Inflammatory macrophage treated with lipopolysaccharide for 4 hours (primary cell): ENCODE measurements at places on chromosomes 5 and 9.

DNA sequence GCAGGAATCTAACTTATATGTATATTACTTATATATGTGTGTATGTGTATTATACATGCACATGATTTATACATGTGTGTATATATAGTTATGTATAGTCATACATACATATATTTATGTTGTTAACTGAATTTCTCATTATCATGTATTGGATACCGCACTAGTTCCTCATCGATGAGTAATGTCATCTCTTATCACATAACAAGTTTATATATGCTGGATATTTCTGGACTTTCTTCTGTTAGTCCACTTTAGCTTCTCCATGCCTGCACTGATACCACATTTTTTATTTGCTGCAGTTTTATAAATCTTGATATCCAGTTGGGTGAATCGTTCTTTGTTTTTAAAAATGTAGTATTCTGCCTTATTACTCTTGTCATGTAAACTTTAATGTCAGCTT lies 50.2 kb downstream of the APC start:
- DNase-seq: no peak

DNA sequence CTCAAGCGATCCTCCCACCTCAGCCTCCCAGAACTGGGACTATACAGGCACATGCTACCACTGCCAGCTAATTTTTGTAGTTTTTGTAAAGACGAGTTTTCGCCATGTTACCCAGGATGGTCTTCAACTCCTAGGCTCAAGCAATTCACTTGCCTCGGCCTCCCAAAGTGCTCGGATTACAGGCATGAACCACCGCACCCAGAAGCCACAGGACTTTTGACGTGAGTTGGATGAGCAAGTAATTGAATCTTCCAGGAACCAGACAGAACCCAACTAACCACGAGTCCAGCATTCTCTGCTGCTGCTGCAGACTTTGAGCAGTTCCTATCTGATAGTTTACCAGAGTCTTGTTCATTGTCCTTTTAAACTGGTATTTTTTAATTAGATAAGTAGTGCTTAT lies 9.6 kb upstream of the ATP6V0E1 start:
- DNase-seq: no peak

DNA sequence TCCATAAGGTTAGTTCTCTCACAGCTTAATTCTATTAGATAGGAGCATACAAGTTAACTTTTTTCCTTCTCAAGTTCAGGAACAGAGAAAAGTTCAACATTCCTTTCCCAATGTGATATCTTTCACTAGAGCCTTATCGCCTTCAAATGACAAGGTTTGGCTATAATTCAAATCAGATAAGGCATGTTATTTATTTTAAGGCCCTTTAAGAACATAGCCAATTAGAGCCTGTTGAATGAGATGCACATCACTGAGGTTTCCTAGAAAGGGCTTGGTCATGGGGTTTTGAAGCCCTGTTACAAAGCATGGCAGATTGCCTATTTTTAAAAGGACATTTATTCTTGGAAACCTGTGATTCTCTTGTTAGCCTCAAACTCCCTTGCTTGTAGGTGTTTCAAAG lies 123.4 kb downstream of the BASP1 start:
- no peak for DNase-seq

- no peak for DNase-seq
Measured at GRCh38 chr5:34718516-34718915, 62.4 kb downstream of the RAI14 start.

DNA sequence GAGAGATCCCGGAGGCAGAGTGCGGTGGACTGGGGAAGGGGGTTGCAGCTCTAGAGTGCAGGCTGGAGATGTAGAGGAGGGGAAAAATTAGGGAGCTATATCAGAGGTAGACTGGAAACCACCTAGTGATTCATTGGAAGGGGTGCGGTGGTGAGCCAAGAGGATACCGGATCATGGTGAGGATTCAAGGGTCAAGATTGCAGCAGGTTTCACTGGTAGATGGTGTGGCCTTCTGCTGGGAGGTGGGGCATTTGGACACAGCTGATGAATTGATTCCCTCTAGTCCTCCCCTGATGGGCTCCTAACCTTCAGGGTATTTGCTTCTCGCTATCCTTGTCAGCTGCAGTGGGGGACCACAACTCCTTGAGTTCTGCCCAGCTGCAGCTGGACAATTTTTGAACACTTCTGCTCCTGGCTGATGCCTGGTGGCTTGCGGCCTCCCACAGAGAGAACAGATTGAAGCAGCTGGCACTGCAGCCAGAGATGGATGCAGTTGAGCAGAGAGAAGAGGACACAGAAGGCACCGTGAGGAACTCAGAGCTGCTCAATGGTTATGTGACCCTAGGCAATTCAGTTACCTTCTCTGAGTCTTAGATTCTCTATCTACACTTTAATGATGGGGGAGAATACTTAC lies 134.4 kb upstream of the ABCA1 start:
- DNase-seq: no peak

GRCh38 chr5:167945542-167946384 lies 345.7 kb upstream of the WWC1 start:
- no peak for DNase-seq

DNA sequence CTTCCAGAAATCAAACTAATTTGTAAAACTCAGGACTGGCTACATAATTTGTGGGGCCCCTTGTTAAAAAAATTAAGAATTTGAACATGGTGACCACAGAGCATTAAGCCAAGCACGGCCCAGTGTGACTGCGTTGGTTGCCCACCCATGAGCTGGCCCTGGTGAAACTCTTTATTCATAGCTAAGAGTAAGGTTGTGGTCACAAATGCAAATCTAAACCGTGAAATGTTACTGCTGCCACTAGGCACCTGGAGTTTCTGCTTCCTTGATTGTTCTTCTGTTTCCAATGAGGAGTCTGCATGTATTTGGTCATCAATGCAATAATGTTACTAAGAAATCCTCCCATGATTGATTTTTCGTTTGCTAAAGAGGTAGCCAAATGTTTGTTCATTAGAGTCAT lies 4.2 kb downstream of the GCNT1 start:
- DNase-seq: no peak

DNA sequence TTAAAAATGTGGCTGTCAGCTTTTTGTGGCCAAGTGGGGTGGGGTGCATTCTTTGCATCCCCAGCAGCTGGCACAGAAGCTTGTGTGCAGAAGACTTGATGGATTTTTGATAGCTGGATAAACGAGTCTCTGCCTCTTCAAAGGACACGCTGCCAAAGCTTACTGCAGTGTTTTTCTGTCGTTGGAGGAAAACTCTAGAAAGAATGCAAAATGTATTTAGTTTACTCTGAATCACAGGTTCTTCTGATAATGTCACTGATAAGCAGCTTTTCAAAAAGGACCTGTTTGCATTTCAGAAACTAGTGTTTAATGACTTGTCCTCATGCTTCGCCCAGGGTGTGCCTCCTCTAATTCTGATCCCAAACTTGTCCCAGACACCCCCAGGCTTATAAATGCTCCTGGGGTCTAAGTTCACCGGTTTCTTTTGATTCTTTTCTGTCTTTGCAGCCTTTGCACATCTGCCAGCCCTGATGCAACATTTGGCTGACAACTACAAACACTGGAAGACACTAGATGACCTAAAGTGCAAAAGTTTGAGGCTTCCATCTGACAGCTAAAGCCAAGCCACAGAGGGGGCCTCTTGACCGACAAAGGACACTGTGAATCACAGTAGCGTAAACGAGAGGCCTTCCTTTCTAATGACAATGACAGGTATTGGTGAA lies 66.0 kb downstream of the WDR41 start:
- DNase-seq: no peak

DNA sequence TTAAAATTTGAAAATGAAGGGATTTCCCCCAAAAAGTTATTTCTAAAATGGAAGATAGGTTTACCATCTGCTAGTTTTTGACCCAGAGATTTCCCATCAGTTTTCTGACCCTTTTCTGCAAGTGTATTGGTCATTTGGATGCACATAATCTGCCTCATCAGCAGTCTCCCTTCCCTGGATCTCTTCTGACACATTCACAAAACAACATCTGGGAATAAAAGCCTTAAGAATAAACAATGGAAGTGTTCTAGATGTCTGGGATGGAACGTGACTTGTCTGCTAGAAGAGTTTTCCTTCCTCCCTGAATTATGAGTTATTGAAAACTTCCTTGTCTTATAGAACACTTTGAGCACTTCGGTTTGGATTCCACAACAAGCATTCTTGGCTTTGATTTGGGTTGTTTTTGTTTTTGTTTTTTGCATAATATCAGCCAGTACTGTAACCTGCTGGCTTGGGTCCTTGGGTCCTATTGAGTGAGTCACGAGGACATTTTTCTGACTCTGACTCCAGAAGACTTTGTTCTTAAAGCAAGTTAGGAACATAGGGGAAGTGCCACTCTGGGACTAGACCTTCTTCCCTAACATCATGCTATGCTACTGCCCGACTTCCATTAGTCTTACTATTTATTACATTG lies 18.2 kb upstream of the ESM1 start:
- no peak for DNase-seq

- DNase-seq: no peak
Measured at GRCh38 chr5:17096952-17097695, 120.3 kb upstream of the BASP1 start.

GRCh38 chr5:168878135-168878745 lies 299.1 kb upstream of the PANK3 start:
- no peak for DNase-seq

DNA sequence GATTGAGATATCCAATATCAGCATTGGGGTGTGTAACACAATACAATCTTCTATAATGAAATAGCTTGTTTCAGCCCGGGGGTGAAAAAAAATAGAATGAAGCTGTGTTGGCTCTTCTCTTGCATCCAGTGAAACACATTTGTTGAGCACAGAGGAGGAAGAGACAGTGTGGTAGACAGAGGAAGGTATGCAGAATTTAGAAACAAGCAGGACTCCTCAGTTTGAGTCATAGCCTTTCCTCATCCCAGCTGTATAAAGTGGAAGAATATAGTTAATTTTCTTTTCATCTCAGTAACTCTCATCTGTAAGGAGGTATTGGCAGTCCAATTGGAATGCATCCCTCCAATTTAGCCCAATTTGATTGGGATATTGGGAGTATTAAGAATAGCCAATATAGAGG lies 302.2 kb upstream of the VLDLR start:
- no peak for DNase-seq

GRCh38 chr5:149391524-149391923 lies 12.4 kb upstream of the IL17B start:
- no peak for DNase-seq

DNA sequence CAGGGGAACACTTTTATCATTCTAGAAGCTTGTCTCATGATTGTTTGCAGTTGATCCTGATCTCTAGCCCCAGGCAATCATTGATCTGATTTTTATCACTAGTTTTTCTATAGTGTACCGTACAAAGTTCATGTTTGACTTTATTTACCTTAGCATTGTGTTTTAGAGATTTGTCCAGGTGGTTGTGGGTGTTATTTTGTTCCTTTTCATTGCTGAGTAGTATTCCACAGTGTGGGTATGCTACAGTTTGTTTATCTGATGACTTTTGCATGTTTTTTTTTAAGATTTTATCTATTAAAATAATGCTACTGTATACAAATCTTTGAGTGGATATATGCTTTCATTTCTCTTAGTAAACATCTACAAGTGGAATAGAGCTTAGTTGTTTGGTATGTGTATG lies 26.2 kb downstream of the ZNF131 start:
- no peak for DNase-seq

DNA sequence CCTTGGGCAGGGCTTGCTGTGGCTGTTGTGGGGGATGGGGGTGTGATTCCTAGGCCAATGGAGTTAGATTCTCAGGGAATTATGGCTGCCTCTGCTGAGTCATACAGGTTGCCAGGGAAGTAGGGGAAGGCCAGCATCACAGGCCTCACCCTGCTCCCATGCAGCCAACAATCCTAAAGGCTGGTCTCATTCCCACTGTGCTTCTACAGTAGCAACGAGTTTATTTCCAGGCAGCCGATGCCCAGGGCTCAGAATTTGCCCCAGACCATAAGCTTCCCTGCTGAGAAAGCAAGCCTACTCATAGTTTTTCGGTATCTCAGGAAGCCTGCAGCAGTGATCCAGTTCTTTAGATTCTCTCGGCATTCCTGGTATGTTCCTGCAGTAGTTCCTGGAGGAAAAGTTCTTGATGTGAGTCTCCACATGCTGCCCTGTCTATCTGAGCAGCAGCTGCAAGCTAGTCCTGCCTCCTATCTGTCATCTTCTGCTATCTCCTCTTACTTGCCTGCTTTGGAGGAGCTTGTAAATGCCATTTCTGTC lies 59.3 kb upstream of the SELENOP start:
- DNase-seq: no peak

GRCh38 chr9:4541281-4541680 lies 51.0 kb downstream of the SLC1A1 start:
- no peak for DNase-seq

GRCh38 chr5:131563434-131564228 lies 71.4 kb downstream of the RAPGEF6 start:
- DNase-seq: no peak

GRCh38 chr9:127927201-127927987 lies 3.2 kb downstream of the PIP5KL1 start:
- no peak for DNase-seq

GRCh38 chr5:135004376-135004775 lies 29.7 kb downstream of the PITX1 start:
- DNase-seq: no peak

- DNase-seq: no peak
Measured at GRCh38 chr5:146699664-146700418, 178.7 kb downstream of the PPP2R2B start.
